CD4-positive, alpha-beta memory T cell (primary cell): ENCODE measurements at places on chromosomes 11 and 22.
A peak's percentile ranks its signal among the peaks of the same experiment; 100 is the strongest.

DNA sequence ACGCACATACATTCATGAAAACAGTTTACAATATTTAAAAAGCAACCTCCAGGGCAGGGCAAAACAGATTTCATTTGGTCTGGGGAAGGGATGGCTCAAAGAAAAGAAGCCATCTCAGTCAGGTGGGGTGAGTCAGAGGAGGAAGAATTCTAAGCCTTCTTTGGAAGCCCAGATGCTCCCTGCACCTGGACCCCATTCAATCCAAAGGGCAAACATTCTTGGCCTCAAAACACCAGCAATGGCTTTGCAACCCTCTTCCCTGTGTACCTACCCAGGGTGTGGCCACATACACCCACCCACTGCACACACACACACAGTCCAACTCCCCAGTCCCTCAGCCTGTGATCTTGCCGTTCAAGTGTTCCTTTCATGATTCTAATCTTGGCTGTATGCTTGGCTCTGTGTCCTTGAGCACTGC, 2.0 kb downstream of the KCNE3 start:
- DNase-seq, result no peak

- DNase-seq, result peak; percentile 23
These were observed 3.2 kb upstream of the EMID1 start for GRCh38 chr22:29202212-29203192.

GRCh38 chr11:131745405-131745804, 375.0 kb downstream of the NTM start:
- DNase-seq, result no peak

DNA sequence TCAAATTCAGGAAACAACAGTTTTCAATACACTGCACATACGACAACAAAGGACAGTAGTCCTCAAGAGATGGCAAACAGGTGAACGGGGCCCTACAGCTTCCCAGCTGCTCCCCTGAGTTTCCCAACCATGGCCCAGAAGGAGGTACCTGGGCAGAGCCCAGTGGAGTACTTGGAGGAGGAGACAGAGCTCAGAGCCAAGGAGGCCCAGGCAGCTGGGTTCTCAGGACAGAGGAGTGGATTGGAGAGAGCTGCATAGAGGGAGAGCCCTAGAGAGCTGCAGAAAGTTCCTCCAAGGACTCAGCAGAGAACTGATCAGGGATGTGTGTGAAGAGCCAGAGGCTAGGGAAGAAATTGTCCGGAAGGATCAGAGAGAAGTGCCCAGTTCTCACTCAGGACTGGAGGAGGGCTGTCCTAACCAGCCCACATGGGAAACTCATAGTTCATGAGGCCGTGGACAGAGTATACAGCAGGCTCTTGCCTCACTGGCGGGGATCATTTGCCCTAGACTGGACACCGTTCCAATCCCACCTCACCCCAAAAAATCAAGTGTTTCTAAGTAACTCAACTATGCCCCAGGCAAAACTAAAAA, 7.6 kb upstream of the ASCL2 start:
- DNase-seq, result no peak

- DNase-seq, result no peak
These were observed 57.0 kb upstream of the CD5 start for GRCh38 chr11:61045271-61045670.

GRCh38 chr11:61353131-61354067, 8.3 kb downstream of the CYB561A3 start:
- no peak for DNase-seq

GRCh38 chr11:62026739-62027370, 59.4 kb upstream of the FTH1 start:
- no peak for DNase-seq

DNA sequence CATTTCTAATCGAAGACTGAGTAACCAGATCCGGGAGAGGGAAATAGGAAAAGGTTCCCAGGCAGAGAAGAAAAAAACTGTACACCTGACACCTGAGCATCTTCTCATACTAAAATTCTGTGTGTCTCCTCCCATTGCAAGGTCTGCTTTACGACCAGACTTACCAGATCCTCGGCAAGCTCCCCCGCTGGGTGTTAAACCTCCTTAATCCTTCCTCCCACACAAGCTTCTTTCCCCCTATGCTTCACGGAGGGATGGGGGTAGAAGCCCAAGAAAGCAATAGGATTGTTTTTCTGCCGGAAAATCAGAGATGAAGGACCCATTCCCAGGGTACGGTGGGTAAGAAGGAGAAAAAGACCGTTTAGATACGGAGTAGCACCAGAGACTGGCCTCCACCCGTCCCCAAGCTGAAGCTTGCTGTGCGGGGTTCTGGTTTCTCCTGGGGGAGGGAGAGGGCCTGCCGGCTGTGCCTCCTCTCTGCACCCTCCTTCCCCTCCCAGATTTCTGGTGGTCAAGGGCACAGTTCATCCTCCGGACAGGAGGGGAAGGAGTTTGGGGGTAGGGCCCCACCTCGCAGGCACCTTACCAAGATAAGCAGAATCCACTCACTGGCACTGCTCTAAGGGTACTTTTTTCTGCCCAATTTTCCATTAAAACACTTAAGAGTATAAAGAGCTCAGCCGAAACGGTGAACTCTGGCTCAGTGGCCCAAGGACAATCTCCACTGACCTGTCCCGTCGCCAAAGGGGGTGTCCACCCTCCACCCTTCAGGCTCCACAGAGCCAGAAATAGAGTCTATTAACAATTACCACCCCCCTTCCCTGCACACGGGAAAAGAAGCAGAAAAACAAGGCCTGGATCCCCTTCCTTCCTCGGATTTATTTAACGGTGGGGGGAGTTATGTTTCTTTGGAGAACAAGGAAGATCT, 1.2 kb downstream of the TOB2 start:
- peak; percentile 45 for DNase-seq

- DNase-seq, result no peak
These were observed 700 bp downstream of the TTC17 start for GRCh38 chr11:43359422-43359818.

DNA sequence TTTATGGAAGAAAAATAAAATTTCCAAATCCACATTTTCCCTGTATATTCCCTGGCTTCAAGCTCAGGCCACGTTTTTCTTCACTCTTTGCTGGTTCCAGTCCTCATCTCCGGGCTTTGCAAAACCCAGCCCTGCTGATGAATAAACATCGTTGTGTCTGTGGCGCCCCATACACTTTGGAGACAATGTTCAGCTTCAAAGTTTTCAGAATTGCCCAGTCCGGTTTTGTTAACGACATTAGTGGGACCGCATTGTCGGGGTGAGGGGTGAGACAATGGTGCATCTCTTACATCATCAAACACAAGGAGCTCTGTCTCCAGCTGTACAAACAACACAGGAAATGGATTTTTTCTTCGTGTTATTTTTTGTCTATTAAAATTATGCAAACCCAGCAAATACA, 53.4 kb upstream of the HTATIP2 start:
- no peak for DNase-seq

- DNase-seq, result no peak
These were observed 10.3 kb downstream of the C1QTNF6 start for GRCh38 chr22:37177755-37178154.

- DNase-seq, result no peak
These were observed 1.6 kb downstream of the PKNOX2 start for GRCh38 chr11:125165843-125166763.

DNA sequence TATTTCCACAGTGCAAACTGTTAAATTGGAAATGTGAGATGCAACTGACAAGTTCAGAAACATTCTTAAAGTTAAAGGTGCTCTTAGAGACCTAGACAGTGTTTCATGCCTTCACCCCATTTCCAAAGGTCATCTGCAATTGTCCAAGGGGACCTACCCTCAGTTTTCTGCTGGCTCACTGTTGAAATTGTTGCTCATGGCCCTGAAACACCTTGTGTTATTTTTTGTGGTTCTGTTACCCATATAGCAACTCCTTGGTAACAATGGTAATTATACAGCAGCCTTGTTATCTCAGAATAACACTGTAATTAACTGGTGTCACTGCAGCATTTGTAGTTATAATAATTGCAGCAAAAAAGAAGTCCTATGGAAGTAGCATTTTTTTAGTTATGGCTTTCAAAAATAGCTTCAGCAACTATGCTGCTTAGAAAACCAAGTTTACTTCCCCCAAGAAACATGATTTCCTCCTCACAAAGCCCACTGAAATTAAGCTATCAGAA, 49.2 kb upstream of the CCDC34 start:
- DNase-seq, result no peak

GRCh38 chr11:131506348-131506747, 135.9 kb downstream of the NTM start:
- DNase-seq, result no peak

GRCh38 chr11:113690619-113691569, 15.2 kb downstream of the TMPRSS5 start:
- DNase-seq, result no peak

GRCh38 chr11:123202155-123203151, 7.4 kb upstream of the CLMP start:
- DNase-seq, result no peak

DNA sequence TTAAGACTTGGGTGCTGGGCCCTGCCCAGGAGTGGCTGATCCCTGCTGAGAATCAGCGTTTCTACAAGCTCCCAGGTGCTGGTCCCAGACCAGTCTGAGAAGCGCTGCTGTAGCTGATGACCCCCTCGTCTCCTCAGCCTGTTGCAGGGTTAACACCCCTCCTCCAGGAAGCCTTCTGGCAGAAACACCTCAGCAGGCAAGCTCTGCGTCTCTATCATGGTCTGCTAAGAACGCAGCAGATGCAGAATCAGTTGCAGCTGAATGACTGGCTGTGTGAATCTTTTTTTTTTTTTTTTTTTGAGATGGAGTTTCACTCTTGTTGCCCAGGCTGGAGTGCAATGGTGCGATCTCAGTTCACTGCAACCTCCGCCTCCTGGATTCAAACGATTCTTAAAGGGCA, 132.5 kb downstream of the CACNA1I start:
- DNase-seq, result no peak

DNA sequence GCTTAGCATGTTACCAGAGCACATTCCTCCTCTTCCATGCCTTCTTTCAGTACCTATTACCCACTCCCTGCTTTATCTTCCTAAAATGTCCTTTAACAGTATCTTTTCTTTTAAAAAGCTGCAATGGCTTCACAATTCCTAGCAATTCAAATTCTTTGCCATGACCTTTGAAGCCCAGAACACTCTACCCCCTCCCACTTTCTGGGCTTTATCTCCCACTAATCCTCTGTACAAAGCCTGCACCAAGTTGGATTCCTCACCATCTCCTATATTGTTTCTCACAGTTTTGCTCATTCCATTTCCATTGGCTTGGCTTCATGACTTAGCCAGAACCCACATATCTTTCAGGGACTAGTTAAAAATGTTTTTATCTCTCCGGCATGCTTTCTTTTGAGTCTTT, 80.9 kb downstream of the FAM76B start:
- DNase-seq, result no peak

DNA sequence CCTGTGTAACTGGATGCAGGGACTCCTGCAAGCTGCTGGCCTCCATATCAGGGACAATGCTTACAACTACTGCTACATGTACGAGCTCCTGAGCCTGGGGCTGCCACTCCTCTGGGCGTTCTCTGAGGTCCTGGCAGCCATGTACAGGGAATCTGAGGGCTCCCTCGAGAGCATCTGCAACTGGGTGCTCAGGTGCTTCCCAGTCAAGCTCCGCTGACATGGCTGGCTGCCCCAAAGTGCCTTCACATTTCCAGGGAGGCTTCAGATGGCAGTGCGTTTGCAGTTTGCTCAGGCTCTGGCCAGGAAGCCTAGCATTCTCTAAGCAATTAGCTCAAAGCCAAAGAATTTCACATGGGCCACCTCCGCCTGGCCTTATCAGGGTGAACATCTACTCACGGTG, 117.4 kb upstream of the PARVA start:
- DNase-seq, result no peak
